Stimulated activated CD4-positive, alpha-beta T cell treated with anti-CD3 and anti-CD28 coated beads, Interleukin-1b, Interleukin-23, amount 100 ng/mL, for 1 hour (primary cell): ENCODE measurements at places on chromosomes 12 and 14.

GRCh38 chr14:43406931-43407330, 1100.2 kb downstream of the FSCB start:
- no peak for DNase-seq

DNA sequence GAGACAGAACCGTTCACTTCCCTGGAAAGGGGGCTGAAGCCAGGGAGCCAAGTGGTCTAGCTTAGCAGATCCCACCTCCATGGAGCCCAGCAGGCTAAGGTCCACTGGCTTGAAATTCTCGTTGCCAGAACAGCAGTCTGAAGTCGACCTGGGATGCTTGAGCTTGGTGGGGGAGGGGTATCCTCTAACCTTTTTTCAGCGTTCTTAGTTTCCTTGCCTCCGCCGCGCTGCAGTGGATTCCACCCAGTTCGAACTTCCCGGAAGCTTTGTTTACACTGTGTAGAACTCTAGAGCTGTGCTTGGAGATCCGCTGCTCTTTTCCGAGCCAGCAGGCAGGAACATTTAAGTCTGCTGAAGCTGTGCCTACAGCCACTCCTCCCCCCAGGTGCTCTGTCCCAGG, 45.2 kb upstream of the FKBP4 start:
- no peak for DNase-seq

DNA sequence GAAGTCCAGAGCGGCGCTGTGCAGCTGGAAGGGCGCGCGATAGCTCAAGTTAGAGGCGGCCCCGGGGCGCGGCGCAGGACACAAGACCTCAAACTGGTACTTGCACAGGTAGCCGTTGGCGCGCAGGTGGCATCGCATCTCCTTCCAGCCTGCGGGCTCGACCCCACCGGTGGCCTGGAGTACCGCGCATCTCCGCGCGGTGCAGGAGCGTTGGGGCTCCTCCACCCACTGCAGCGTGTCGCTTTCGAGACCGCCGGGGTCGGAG, 553 bp downstream of the CLEC14A start:
- DNase-seq = no peak

DNA sequence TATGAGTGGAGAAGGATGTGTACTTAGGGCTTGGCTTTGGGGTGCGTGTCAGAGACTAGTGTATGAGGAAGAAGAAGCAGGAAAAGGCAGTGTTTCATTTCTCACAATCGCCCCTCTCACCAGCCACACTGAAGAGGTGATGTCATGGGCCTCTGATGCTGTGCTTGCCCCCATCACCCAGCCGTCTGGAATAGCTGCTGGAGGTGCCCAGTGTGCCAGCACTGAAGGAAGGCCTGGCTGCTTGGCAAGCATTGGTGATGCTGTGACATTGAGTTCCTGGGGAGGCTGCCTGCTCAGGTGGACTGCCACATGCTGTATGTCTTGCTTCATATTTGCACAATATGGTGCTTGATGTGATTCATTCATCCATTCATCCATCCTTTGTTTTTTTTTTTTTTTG, 56.2 kb downstream of the CRADD start:
- DNase-seq = no peak

GRCh38 chr14:95533391-95533821, 1.4 kb upstream of the GLRX5 start:
- no peak for DNase-seq

DNA sequence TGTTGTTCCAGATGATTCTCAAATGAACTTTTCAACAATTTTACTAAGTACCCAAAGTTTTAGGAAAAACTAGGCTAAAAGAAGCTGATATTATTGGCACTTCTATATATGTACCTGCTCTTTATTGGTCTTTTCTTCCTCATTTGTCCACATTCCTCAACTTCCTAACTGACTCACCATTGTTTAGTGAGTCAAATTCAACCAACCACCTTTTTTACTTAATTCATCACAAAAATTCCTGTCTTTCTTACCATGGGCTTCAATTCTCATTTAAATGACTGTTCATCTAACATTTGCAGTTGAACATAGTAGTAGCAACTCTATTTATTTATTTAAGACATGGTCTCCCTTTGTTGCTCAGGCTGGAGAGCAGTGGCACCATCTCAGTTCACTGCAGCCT, 47.6 kb upstream of the SLC2A13 start:
- no peak for DNase-seq

DNA sequence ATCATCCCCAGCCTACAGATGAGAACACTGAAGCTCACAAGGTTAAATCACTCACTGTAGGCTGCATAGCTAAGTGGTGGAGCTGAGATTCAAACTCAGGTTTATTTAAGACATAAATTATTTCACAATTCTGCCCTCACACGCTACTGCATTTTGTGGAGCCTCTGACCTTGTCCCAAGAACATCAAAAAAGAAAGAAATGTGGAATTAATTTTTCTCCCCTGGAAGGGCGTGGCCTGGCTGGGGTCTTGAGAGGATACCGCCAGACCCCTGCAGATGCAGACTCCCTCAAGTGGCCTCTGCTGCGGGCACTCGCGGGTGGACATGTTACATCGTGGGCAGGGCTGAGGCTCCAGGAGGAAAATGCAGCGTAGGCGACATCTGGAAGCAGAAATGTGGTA, 40.6 kb downstream of the LTBP2 start:
- no peak for DNase-seq

GRCh38 chr12:79546466-79547043, 144.2 kb downstream of the PAWR start:
- no peak for DNase-seq

DNA sequence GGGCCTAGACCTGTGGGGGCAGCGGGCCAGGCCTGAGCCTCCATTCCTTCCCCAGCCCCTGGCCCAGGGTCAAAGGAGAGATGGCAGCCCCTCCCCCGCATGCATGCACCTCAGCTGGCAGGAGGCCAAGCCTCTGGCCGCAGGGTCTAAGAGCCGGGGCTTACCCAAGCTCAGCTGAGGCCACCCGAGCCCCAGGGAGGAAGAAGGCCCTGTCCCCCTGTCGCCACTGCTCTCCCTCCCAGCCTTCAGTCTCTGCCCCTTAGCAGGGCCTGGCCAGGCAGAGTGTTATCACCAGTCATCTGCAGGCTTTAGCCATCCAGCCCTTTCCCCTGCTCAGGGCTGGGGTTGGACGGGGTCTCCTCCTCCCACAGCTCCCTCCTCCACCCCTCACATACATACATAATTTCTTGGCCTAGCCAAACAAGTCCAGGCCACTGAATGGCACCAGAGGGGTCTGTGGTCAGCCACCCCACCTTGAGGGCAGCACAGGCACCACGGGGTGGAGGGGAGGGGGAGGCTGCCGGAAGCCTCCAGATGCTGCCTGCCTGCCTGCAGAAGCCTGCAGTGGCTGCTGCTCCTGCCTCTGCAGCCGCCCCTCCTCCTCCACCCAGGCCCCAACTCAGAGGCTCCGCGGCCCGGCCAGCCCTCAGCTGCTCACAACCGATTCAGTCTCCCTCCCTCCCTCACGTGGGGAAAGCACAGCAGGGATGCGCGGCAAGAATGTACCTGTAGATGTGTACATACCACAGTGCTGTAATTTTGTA, 22.8 kb downstream of the RAB35 start:
- no peak for DNase-seq
